ENCODE measurements at places on chromosomes 4 and X.

- DNase-seq: no peak
Measured at GRCh38 chr4:42487230-42487629, 89.9 kb downstream of the SHISA3 start.

DNA sequence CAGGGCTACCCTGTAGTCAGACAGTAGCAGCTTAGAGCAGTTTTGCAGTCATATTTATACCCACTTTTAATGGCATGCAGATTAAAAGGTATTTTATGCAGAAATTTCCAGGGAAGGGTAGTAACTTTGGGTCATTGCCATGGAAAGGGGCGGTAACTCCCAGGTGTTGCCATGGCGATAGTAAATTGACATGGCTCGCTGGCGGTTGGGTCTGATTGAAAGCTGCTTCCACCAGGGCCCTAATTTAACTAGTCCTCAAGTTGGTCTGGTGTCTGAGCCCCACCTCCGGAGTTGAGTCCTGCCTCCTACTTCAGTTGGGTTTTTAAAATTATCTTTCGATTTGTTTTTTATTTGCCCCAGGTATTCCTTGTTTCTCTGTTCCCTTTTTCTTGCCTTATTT, 70.1 kb downstream of the NAA11 start:
- DNase-seq: no peak

DNA sequence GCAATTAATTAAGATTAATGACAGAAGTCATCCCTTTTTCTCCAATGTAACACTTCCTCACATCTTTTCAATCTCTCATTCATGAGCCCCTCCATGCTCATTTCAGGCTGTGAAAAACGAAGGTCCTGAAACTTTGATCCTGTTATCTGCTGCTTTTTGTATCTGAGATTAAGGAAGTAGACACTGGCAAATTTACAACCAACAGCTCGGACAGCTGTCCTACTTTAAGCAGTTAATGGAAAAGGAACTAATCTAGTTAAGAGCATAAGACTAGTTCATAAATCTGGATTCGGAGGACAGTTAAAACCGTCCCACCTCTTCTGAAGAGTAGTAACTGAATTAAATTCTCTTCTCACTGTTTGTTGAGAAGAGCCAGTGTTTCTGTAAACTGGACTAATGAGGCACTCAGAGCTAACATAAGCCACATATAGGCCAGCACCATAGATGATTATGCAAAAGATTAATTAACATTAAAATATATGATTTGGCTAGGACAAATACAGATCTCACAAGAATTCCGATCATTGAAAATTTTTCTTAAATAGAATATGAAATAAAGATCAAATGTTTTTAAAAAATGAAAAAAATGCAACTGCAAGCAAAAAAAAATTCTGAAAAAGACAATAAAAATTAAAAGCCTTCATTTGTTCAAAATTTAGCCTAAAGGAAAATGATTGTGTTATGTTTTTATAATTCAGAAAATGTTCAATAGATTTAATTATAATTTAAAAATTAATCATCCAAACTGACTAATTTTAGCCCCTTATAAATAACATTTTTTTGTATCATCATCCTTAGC, 114.4 kb downstream of the ANTXR2 start:
- DNase-seq: no peak

- DNase-seq: no peak
Measured at GRCh38 chrX:649166-649565, 18.6 kb downstream of the SHOX start.

DNA sequence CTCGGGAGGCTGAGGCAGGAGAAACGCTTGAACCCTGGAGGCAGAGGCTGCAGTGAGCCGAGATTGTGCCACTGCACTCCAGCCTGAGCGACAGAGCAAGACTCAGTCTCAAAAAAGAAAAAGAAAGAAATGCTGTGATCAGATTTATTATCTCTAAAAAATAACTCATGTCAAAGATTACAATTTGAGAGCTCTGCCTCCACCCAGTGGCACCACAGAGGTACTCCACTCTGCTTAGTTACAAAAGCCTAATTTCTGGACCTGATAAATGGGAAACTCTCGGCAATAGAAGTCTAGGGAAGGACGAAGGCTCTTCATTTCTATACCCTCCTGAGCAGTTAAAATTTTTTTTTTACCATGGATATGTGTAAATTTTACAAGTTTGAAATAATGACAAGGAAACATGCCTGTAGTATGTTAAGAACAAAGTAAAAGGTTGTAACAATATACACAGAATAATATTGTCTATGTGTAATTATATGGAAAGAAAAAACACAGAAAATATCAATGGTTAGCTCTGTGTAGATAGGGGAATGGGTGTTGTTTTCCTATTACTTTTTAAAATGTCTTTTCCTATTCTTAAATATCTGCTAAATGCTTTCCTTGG, 149.8 kb downstream of the STIM2 start:
- DNase-seq: peak; percentile 28

DNA sequence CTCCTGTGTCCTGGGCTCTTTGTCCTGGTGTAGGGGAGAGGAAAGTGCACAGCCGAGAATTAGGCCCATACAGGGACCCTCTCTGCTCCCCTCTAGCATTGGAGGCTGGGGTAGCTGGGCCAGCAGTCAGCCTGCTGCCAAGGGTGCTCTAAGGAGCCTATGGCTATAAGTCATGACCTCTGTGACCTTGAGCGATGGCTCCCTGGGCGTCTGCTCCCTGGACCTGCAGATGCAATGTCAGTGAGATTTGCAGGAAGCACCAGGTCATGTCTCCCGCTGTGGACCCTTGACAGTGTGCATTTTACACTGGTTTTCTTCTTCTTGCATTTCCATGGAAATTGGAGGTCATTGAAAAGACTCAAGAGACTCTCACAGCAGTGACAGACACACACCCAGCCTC, 234.1 kb upstream of the PSAPL1 start:
- DNase-seq: no peak

DNA sequence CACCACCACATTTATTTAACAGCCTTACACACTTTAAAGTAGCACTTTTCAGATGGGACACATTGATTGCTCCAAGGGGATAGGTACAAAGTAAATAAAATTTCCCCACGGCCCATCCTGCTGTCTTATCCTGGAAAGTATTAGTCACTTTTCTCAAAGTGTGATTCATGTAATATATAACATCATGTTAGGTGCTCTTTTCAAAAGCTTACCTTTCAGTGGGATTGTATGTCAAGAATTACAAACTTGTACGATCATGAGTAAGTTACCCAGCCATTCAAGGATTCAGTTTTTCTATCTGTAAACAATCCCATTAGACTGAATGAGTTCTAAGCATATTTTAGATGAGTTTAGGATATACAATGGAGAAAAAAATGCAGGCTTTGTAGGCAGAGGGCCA, 876.6 kb upstream of the GRID2 start:
- no peak for DNase-seq

DNA sequence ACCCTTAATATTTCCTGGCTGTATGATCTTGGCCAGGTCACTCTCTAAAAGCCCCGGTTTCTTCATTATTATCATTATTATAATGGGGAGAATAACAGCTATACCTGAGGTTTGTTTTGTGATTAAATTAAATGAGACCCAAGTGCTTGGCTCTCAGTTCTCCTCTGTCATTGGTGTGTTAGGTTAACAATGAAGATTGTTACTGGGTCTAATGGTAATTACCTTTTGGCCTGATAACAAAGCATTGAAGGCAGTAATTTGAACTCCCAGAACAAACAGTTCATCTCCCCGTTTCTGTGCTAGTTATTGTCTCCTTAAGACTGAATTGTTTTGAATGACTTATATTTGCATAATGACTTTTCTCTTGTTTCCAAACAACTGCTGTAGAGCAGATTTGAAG, 6.8 kb upstream of the ANAPC4 start:
- DNase-seq: peak; percentile 52

Data from NCI-H1105 treated with DMSO at 0.1 percent for 48 hours (cell line).